ENCODE measurements at places on chromosomes 11 and 22. TPM values are rescaled to one million over a fixed set of nuclear protein-coding genes. Genes with fewer than 3 reads are reported as not detected.

DNA sequence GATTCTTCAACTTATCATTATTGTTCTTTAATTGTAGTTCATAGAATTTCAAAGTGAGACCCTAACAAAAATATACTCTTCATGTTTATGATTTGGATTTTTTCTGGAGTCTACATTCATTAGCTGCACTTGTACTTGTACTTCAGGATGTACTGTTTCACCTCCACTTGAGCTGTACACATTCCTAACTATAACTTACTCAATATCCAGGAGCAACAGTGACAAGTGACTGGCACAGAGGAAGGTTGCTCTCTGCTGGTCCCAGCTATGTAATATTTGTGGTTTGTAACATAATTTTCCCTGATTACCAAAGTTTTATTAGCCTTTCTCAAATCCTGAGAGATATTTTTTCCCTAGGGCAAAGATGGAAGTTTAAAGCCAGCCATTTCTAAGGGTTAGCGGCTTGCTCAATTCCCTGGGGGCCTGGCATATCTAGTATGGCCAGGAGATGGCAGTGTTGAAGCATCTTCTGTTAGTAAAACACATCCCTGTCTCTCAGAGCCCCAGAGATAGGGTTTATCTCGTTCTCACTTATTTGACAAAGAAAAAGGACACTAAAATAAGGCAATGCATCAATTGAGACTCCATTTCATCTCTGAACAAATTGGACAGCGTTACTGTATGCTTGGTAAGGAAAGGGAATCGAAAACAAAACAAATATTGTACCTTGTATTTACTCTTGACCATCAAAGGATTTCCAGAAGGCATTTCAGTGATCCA lies 14.2 kb downstream of the OR52A5 start:
- DNase-seq = peak; percentile 74

DNA sequence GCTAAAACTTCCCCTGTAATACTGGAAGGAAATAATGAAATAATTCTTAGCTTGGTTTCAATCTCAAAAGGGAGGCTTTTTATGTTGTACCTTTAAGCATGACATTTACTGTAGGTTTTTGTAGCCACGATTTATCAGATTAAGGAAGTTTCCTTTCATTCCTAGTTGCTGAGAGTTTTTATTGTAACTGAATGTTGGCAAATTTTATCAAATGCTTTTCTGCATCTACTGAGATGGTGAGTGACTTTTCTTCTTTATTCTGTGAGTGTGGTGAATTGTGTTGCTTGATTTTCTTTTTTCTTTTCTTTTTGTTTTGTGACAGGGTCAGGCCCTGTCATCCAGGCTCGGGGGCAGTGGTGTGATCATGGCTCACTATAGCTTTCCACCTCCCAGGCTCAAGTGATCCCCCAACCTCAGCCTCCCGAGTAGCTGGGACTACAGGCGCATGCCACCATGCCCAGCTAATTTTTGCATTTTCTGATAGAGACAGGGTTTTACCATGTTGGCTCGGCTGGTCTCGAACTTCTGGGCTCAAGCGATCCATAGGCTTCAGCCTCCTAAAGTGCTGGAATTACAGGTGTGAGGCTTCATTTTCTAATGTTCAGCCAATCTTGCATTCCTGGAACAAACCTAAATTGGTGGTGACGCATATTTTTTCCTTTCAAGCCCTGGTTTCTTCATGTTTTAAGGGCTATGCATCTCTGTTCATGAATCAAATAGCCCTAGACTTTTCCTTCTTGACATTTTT lies 26.2 kb downstream of the SUSD2 start:
- DNase-seq = no peak

- peak; percentile 23 for DNase-seq
Measured at GRCh38 chr11:47587039-47587716, 700 bp downstream of the FAM180B start.

DNA sequence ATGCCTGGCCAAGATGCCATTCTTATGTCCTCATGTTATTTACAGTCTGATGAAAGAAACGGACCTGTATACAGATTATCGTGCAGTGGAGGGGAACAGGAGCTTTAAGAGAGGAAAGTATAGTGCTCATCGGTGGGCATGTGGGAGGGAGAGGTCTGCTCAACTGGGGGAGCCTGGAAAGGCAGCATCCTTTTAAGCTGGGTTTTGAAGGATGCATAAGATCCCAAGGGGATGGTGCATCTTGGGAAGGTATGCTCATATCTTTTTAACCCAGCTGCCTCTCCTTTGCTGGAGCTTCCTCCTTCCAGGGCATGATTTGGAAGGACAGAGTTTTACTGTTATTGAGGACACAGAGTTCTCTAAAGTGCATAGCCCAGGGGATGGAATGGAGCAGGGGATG lies 34.8 kb downstream of the MIAT start:
- DNase-seq = no peak

- peak; percentile 18 for DNase-seq
Measured at GRCh38 chr11:120622189-120622875, 110.8 kb downstream of the GRIK4 start.

DNA sequence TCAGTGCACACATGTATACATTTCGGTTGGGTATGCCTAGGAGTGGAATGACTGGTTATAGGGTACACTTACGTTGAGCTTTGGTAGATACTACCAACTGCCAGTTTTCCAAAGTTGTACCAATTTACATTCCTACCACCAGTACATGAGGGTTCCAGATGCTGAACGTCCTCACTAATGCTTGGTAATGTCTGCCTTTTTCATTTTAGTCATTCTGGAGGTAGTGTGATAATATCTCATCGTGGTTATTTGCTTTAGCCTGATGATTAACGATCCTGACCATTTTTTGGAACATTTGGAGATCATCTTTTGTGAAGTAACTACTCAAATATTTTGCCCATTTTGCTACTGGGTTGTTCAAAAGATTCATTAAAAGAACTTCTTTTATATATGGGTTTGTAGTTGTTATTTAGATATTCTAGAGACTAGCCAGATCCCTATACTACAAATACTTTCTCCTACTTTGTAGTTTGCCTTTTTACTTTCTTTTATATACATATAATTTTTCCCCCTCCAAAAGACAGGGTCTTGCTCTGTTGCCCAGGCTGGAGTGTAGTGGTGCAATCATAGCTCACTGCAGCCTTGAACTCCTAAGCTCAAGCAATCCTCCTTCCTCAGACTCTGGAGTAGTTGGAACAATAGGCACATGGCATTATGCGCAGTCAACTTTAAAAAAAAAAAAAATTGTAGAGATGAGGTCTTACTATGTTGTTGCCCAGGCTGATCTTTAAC lies 62.1 kb downstream of the RBFOX2 start:
- no peak for DNase-seq

GRCh38 chr11:92830377-92831155 lies 138.9 kb upstream of the MTNR1B start:
- DNase-seq = no peak

DNA sequence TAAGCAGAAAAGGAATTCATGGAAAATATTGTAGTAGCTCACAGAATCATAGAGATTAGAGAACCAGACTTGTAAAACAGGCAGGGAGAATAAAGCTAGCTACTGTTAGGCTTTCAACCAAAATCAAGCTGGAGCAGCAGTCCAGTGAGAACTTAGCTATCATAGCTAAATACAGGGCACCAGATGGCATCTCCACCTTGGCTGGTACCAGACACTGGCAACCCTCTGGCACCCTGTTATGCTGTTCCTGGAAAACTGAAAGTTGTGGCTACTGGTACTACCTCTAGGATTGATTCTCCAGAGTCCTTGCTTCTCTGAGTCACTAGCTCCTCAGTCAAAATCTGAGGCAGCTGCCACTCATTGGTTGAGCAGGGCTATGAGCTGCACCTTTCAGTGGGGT lies 6.0 kb upstream of the DRD2 start:
- no peak for DNase-seq

ELMOD1 gene
- total RNA-seq = not detected

GRCh38 chr11:4645974-4646373 lies 2.2 kb downstream of the OR51E1 start:
- no peak for DNase-seq

FTH1 gene
- total RNA-seq = 8,367 TPM

PRR5 gene
- total RNA-seq = 7.9 TPM

DNA sequence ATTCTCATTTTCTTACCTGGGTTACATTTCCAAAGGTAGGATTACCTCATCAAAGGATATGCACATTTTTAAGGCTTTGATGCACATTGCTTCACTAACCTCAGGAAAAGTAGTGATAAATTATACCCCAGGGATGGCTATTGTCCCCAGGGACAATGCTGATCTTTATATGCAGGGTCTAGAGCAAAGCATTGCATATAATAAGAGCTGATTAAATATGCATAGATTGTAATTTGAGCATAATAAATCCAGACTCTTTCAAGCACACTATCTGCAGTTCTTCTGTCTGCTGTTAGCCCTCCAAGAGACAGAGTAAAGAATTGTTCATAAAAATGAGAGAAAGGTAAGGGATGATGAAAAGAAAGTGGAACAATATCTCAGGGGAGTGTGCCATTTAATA lies 57.3 kb upstream of the SYT13 start:
- DNase-seq = no peak

MMP3 gene
- 0.19 TPM for total RNA-seq

PKNOX2 gene
- total RNA-seq = not detected

GRCh38 chr11:128628325-128628673 lies 40.9 kb upstream of the ETS1 start:
- no peak for DNase-seq

DNA sequence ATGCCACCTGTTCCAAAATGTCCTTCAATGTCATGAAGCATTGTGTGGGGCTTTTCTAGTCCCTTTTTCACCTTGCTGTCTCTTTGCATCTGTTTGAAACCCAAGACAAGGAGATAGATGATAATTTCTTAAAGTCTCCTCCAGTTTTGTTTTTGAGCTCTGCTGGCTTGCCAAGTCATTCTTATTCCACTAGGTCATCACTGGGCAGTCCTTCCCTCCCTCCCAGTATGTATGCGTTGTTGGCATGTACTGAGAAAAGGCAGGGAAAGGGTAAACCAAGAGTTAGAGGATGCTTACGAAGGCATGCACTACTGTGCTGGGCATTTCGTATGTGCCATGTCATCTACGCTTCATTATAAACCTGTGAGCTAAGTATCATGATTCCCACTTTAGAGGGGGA lies 78.6 kb downstream of the PARVA start:
- DNase-seq = no peak

SPON1 gene
- not detected for total RNA-seq

BRSK2 gene
- 0.34 TPM for total RNA-seq

MS4A6E gene
- total RNA-seq = not detected

DNA sequence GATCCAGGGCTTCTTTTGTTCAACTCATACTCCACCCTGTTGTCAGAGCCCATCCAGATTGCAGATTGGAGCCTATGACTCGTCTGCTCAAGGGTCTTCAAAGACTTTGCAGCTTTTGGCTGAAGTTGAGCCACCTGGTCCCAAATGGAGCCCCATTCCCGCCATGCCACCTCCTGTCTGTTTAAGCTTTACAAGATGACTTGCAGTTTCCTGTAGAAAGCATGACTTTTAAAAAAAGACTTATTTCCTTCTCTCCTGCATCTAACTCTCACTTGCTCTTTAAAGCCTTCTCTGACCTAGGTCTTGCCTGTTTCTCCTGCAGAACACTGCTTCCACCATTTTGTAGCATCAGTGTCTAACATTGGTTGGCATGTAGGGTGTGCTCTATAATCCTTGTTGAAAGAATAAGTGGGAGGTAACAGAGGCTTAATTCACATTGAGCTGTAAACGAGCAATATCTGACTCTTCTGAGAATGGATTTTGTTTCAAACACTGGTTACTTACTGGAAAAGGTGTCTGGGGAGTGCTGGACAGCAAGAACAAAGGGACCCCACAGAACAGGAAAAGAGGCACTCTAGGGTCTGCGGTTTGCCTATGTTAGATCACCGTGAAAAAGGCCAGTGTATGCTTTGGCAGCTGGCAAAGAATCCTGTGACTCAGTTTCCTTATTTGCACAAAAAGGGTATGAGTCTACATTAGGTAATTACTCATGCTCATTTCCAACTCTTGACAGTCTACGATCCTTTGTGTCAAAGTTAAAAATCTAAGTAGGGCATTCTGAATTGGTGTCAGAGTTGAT lies 30.3 kb downstream of the NF2 start:
- no peak for DNase-seq

DNA sequence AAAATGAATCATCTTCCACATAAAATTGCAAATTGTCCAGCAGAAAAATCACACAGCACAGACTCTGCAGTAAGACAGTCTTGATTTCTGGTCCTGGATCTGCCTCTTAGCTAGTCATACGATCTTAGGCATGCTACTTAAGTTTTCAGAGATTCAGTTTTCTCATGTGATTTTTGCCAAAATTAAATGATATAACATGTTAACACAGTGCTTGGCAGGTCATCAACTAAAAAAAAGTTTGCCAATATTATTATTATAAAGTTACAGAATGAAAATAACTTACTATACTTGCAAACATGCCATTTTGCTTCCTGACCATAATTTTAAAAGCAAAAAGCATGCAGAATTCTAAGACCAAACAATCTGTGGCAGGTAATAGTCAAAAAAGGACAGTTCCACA lies 15.1 kb downstream of the RAB30 start:
- no peak for DNase-seq

OR10G4 gene
- not detected for total RNA-seq

DNA sequence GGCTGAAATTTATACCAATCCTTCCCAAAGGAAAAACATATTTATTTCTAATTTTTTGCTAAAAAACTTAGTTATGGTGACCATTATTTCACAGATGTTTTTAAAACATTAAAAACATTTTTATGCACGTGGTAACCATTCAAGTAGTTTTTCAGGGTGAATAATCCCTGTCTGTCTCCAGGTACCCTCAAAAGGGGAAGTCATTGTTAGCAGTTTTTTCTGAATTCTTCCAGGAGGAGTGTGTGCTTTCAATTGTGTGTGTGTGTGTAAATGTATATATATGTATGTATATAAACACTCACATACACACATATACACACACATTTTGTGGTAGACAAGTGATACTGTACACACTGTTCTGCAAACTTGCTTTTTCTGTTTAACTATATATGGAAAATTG lies 43.9 kb downstream of the MIAT start:
- DNase-seq = no peak

OR51S1 gene
- total RNA-seq = not detected

GRCh38 chr22:28855355-28856094 lies 27.8 kb upstream of the ZNRF3 start:
- DNase-seq = peak; percentile 67

OR9Q2 gene
- total RNA-seq = not detected

C11orf65 gene
- total RNA-seq = 1.5 TPM

GRCh38 chr11:15907806-15908205 lies 448.5 kb downstream of the SOX6 start:
- no peak for DNase-seq

GRCh38 chr22:48662476-48663135 lies 1165.1 kb downstream of the BRD1 start:
- DNase-seq = no peak

- no peak for DNase-seq
Measured at GRCh38 chr22:29073618-29074275, 912 bp downstream of the KREMEN1 start.

- peak; percentile 47 for DNase-seq
Measured at GRCh38 chr11:117045196-117045595, 53.0 kb downstream of the SIK3 start.

BAIAP2L2 gene
- total RNA-seq = 7.1 TPM

DNA sequence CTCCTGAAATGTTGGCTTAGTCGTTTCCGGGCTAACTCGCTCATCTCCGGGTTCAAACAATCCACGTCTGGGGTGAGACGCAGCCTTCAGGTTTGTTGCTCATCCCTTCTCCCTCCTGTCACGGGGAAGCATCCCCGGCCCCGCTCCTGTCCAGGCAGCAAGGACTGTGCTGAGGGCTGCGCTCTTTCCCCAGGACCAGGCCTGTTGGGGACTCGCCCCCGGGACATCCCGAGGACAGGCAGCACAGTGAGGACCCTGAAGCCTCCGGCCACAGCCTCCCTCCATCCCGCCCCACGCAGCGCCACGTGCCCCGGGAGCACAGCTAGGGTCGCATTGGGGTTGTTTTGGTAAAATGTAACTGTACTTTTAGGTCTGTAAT lies 252.0 kb downstream of the BRD1 start:
- DNase-seq = no peak

- no peak for DNase-seq
Measured at GRCh38 chr11:95888439-95888838, 35.5 kb downstream of the MTMR2 start.
